ENCODE measurements at places on chromosomes 1 and 21.
A peak's percentile ranks its signal among the peaks of the same experiment; 100 is the strongest.

GRCh38 chr1:26429721-26430120, 2.4 kb upstream of the DHDDS start:
- DNase-seq, result no peak

GRCh38 chr1:91727763-91728162, 158.2 kb downstream of the TGFBR3 start:
- no peak for DNase-seq

DNA sequence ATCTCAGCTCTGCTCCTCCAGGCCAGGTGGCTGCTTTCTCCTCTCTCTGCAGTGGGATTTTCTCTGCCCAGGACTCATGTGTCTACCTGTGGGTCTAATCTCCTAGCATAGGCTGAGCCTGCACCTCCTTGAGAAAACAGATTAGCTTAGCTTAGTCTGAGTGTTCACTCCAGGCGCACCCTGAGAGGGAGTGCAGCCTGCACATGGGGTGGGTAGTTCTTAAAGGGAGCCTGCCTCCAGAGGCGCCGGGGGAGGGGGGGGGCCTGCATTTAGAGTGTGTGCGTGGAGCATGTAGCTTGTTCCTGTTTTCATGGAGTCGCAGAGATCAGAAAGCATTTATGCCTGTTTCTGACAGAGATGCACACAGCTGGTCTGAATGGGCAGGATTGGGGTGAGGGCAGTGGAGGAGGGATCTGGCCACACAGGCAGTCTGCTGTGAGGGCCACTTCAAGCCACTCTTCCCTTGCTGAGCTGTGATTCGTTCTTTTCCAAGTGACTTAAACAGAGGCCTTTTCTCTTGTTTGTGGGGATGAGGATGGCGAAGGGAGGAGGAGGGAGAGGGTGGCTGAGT, 45.2 kb downstream of the GALNT2 start:
- DNase-seq, result no peak

DNA sequence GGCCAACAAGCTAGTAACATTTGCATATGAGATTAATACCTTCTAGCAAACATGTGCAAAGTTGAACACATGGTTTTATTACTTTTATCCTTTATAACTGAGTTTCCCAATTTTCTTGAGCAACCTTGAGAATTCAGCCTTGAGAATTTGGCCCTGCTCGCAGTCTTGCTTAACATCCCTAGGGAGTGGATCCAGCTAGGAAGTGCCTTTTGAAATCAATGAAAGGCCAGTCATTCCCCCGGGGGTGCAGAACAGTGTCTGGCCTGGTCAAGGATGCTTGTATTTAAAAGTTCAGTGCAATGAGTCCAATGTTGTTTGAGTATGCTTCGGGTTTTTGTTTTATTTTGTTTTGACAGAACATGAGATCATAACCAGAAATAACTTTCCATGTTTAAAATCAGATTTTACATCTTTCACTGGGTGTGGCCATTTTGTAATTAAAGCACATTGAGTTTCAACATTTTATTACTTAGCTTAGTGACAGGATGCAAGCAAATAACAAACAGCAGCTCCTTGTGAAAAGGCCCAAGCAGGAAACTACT, 16.7 kb downstream of the PALMD start:
- DNase-seq, result no peak

DNA sequence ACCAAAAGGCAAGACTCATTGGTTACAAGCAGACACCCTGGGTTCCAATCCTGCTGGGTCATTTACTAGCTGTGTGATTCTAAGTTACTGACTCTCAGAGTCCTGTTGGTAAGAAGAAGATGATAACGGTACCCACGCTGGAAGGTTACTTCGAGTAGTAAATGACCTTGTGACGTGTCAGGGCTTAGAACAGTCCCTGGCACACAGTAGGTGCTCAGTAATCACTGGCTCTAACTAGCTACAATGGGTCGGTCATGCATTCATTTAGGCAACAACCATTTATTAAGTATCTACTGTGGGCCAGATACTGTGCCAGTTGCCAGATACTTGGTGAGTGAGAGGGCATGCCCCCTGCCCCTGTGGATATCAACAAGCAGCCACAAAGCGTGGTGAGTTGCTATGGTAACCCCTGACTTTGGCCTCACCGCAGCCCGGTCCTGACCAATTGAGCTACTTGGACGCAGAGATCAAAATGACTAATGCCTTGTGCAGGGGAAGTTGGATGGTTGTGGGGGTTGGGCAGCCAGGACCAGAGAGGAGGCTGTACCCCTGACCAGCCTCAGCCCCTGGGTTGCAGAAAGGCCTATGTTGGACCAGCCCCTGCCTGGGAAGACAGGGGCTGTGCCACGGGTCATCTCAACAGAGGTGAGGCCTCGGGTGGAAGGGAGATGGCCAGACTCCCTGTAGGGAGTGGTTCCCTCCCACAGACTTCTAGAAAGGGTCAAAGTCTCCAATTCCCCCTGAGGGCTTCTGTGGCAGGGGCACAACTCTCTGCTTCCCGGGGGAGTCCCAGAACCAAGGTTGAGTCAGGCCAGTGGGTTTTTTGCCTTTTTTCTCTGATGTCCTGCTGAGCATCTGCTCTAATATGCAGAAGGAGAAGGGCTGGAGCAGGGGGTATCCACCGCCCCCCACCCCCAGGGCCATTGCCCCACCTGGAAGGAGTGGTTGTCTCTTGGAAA, 16.0 kb downstream of the DHRS3 start:
- DNase-seq, result no peak

DNA sequence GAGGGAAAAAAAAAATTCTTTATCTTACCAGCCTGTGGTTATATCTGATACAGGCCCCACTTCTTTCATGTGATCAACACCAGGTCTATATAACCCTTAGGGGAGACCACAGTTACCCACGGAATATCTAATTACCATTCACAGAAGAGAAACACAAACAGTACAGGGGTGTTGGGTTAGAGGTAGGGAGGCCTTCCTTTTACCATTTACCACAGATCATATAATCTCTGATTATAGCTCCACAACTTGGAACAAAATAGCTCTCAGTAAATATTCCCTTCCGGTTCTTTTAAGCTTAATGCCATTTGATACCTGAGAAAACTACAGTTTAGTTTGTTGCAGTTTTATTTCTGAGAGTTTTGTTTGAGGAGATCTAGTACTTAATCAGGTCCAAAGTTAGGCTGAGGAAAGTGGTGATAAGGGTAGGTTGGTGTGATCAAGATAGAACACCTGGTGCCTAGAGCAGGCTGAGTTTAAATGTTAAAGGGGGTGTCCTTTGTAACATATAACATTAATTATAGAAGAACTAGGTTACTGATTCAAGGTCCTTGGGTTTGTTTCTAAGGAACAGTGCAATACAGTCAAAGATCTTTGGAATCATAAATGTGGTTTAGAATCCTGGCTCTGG, 14.1 kb downstream of the EPB41 start:
- DNase-seq, result peak; percentile 54
